ENCODE measurements at places on chromosomes 7 and 10.

- DNase-seq = no peak
Observed at GRCh38 chr10:76884673-76885275, 752.8 kb downstream of the KCNMA1 start.

- DNase-seq = no peak
Observed at GRCh38 chr7:129366-130221, 62.8 kb upstream of the FAM20C start.

GRCh38 chr7:126222782-126223181 is 1030.0 kb downstream of the GRM8 start:
- DNase-seq = no peak

- DNase-seq = no peak
Observed at GRCh38 chr7:13986208-13986607, 3.3 kb downstream of the ETV1 start.

DNA sequence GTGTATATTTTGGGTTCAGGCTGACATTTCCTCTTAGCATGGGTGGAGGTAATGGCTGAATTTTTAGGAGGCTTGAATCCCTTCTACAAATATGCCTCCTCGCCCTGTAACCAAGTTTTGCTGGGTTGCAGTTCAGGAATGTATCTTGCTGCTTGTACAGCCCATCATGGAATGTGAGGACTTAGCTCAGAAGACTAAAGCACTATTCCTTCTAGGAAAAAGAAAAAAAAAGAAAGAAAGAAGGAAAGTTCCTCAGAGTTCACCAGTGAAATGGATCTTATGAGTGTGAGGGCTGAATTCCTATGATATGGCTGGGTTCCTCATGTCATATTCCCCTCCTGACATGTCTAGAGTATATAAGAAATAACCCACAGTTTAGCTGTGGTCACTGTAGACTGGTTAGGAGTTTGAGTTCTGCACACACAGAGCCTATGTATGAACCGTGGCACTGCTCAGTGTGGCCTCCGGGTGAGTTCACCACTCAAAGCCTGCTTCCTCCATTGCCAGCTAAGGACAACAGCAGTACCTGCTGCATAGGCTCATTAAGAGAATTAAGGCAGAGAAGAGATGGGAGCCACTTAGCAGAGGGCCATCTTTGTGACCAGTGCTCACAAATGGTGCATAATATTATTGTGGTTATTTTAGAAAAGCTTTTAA is 114.0 kb downstream of the TACC2 start:
- no peak for DNase-seq

DNA sequence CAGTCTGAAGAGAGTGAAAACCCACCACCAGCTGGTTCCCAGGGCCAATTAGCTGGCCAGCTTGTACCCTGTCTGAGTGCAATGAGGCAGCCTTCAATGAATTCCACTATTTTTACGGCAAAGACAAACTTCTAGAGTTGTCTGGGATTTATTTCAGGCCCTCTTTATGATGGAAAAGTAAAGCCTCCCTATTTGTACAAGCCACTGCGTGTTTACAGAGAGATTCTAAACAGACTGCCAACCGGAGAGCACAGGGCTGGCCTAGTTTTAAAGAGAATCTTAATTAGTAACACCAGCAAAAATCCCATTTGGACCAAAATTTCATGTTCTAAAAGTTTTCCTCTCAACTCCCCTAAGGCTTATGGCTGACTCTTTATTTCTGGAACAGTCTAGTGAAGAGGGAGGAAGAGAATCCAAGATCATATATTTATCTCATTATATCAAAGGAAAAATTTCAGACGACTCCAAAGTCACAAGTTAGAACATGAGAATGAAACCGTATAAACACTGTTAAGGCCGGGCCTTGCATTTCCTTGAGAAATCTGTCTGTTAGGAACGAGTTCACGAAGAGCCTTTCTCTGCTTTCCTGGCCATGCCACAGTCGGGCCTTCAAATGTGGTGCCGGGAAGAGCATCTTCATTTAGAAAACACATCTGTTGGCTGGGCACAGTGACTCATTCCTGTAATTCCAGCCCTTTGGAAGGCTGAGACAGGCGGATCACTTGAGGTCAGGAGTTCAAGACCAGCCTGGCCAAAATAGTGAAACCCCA is 724.6 kb upstream of the NRP1 start:
- no peak for DNase-seq

GRCh38 chr10:14532473-14533251 is 201.9 kb upstream of the FRMD4A start:
- DNase-seq = no peak

DNA sequence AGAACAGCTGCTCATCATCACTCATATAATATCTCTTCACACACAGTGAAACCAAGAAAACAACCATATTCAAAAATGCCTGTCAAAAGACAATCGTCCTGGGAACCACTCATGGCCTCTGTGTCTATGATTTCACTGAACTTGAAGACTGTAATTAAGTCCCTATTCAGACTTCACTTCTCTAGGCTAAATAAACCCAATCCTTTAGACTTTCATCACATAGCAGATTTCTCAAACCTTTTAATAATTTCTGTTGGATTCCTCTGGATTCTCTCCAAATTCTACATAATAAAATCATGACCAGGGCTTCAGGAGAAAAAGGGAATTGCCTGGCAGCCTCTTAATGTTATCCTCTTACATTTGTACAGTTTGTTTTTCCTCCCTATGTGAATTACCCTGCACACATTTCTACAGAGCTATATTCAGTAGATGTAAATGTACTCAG is 201.1 kb downstream of the LRRN3 start:
- DNase-seq = no peak

GRCh38 chr7:150801242-150801945 is 825 bp downstream of the TMEM176A start:
- DNase-seq = no peak

DNA sequence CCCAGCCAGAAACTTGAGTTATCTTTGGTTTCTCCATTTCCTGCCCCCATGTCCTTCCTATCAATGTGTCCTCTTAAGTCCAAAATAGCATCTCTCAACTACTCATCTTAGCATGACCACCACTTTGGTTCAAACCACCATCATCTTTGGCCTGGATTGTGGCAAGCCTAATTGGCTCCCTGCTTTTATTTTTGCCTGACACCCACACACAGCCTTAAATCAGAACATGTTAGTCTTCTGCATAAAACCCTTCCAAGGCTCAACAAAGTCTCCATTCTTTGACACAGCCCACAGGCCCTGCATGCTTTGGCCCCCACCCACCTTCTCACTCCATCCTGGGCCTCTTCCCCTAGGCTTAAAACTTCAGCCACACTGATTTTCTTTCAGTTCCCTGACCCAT is 2.0 kb upstream of the TSPAN14 start:
- no peak for DNase-seq

DNA sequence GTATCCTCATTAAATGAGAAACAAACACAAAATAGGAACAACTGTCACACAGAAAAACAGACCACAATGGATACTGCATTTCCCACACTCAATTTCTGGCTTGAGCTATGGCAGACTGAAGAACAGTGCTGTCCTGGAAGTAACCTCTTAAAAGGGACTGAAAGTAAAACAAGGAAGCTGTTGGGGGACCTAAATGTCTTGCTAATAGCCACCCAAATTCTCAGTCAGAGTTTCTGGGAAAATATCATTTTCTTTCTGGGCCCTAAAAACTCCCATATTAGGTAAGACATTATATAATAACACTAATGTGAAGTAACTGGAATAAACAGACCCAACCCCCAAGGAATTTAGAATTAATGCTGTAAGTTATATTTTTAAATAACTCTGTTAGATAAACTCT is 80.9 kb upstream of the TFEC start:
- DNase-seq = no peak

- DNase-seq = peak; percentile 37
Observed at GRCh38 chr7:137579913-137580640, 236.5 kb upstream of the PTN start.

DNA sequence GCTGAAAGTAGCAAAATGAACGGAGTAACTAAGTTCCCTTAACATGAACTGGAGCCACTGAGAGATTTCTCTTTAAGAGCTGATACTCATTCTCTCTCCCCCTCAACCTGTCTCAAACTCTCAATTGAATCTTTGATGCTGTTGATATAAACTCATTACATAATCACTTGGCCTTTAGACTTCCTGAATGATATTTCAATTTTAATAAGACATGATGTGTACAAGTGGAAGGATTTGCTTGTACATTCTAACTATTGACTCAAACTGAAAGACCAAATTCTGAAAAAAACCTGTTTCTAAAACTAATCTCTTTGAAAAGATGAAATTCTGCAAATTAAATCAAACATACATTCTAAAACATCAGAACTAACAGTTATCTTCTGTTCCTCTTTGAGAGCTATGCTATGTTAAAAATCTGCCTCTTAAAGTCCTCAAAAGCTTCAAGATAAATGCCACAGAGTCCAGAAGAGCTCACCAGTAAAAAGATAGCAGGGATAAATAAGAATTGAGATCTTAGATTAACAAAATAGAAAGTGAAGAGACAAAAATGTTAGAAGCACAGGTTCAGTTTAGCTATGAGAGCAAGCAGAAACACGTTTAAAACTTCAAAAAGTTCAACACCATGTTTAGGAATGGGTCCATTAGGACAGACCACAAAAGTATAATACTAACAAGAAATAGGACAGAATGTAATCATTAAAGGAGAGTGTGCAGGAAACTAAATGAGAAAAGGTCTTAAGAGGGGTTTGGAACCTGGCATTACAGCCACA is 46.1 kb downstream of the TNPO3 start:
- DNase-seq = no peak

DNA sequence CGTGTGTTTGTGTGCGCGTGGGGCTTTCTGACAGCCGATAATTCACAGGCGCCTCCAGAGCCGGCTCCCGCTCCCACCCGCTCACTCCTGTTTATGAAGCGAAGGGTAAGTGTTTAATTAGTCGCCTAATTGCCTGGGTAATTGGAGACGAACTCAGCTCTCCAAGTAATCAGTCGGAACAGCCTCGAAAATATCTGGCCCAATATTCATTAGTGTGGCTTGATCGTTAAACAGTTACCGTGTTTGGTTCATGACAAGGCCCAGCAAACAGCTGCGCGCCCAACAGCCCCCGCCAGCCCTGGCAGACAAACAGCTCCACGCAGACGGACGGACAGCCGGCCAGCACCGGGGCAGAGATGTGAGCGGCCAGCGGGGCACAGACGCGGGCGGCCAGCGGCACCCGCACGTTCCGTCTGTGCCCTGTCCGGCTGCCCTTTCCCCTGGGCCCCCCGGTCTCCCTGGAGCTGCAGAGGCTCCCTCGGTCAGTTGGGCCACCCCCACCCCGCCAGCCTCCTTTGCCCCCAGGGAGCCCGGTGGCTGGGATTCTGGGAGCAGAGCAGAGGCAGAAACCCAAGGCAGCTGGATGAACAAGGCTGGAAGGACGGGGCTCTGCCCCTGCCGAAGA is 98.2 kb downstream of the UNCX start:
- no peak for DNase-seq

DNA sequence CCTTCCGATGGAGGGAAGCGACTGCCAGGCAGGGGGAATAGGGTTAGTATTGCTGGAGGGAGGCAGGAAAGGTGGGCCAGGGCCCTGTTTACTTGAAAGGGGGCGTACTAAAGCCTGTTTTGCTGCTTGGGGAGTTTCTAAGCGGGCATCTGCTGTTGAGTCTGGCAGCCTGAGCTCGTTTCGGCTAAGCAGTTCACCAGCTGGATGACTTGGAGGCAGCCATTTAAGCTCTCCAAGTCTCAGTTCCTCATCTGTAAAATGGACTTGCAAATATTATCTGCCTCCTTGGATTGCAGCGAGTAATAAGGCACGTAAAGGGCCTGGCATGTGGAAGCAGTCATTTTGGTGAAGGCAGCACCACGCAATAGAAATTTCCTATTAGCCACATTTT is 44.0 kb downstream of the LDB3 start:
- DNase-seq = no peak

GRCh38 chr7:100614308-100614861 is 2.0 kb downstream of the MOSPD3 start:
- no peak for DNase-seq

GRCh38 chr7:141701489-141702046 is 398 bp downstream of the DENND11 start:
- peak; percentile 30 for DNase-seq

GRCh38 chr7:142671506-142671905 is 77.8 kb upstream of the PRSS1 start:
- DNase-seq = no peak

DNA sequence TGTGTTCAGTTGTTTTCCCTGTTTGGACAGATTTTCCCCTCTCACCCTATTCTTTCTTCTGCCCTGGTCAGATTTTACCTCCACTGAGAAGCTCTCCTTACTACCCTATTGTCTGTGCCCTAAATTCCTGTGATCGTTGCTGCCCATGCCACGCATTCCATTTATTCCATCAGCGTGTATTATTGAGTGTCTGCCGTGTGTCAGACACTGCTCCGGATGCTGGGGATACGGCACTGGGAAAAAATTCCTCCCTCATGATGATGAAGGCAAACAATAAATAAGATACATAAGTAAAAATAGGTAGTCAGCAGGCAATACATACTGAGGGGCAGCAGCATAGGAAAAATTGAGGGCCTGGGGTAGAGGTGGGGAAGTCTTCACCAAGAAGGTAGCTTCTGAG is 86.8 kb downstream of the FANK1 start:
- peak; percentile 13 for DNase-seq

GRCh38 chr7:70344726-70345125 is 746.5 kb downstream of the AUTS2 start:
- DNase-seq = no peak

DNA sequence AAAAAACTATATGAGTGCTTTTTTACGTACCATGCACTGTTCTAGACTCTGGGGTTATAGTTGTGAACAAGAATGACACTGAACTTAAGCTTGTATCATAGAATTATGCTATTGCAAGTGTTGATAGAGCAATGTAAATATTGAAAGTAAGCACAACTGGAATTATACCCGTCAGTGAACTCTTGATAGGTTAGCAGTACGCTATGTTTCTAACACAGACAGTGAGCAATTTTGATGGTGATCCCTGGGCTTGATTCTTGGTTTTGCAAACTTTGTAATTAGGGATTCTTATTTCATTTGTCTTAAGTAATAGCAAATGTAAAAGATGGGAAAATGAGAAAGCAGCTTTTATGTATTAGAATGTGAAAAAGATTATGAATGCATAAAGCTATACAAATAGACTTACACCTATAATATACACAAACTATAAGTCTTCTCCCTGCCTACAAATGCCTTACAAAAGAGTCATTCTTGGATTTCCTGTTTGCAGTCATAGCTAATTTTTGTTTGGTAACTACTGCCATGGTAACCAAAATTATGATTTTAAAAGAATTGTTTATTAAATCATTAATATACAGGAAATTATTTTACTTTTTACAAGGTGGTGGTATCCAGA is 6.7 kb downstream of the TES start:
- no peak for DNase-seq

GRCh38 chr10:47024399-47025252 is 113.4 kb downstream of the PTPN20 start:
- peak; percentile 87 for DNase-seq
